ENCODE measurements at places on chromosomes 4 and X.
A peak's percentile ranks its signal among the peaks of the same experiment; 100 is the strongest.

GRCh38 chrX:15366506-15367352 lies 17.5 kb downstream of the VEGFD start:
- no peak for DNase-seq

- DNase-seq, result peak; percentile 54
Measured at GRCh38 chrX:109623997-109624396, 975 bp downstream of the KCNE5 start.

GRCh38 chr4:146333187-146333894 lies 119.0 kb downstream of the REELD1 start:
- no peak for DNase-seq

DNA sequence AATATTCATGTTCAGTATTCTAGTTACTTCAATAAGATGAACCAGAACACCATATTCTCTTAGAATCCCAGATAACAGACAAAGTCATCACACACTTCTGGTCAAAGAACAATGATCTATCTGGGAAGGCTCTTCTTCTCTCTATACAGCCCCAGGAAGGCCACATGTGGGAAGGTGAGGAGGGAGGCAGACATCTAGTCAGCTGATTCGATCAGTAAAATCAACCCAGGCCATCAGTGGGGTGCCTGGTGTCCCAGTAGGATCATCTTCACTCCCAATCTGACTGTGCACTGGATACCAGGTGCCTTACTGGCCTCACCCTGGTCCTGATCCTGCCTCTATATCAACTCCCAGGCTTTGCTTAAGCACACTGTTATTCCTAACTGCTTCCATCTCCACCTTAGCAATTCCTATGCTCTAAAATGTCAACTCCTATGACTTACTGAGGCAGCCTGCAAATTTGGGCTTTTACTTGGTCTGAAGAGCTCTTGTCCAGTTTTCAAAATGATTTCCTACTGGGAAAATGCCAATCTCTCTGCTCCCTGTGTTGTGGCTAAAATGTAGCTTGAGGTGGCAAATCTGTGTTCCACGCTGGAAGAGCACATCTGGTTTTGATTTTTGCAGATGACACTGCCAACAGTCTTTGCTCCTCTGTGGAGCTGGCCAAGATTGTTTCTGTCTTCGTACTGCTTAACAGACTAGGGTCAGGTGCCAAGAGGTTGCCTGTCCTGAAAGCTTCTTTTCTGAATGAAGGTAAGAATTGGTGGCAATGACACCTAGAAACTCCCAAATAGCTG lies 128.7 kb downstream of the MGST2 start:
- peak; percentile 39 for DNase-seq

DNA sequence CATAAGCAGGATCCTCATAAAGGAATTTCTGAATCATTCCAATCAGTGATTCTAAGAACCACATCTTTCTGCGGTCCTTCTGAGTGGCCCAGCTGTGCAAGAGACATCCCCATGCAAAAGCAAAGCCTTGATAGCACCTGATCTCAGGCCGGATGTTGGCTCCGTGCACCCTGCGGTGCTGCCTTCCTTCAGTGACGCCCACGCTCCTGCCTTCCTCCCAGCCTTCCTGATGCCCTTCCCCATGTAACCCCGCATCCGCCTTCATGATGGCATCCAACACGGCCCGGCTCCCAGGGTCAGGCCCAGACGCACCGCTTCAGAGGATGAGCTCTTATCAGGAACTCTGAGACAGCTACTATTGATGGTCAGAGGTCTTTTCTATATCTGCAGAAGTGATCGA lies 20.4 kb upstream of the CYP4V2 start:
- DNase-seq, result no peak

- DNase-seq, result no peak
Measured at GRCh38 chr4:20641976-20642375, 58.3 kb upstream of the PACRGL start.

GRCh38 chrX:10725071-10725470 lies 104.7 kb upstream of the MID1 start:
- DNase-seq, result no peak

- DNase-seq, result no peak
Measured at GRCh38 chrX:47146121-47146935, 1.3 kb downstream of the RBM10 start.

DNA sequence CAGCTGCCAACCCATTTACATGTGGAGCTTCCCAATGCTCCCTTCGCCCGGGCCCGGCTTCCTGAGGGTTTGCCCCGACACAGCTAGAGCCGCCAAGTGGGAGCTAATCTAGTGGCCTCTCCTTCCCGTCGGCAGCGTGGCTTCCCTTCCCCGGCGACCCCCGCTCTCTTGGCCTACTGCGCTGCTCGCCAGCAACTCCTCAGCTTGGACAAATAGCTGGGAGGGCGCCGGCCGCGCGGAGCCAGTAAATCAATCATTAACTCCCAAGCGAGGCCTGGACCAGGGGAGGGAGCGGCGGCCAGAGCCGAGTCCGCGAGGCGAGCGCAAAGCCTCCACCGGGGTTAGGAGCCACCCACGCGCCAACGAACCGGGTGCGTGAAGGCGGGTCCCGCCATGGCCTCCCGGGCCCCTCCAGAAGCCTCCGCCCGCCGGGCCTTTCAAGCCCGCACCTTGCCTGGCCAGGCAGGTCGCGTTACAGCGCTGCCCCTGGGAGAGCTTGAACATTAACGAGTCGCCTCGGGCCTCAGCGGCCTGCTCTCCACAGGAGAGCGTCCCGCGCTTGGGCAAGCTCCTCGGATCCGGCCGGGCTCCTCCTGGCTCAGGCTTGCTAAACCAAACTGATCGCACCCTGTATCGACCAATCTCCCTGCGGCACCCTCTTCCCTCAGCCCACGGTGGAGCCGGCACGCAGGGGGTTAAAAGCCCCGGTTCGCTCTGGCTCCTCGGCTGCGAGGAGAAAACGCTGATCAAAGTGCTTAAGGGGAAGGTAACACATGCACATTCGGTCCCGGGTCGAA lies 10.6 kb upstream of the BCOR start:
- DNase-seq, result peak; percentile 44

GRCh38 chr4:53907772-53908171 lies 156.6 kb downstream of the CHIC2 start:
- DNase-seq, result no peak

- no peak for DNase-seq
Measured at GRCh38 chr4:52202251-52202779, 151.2 kb downstream of the SPATA18 start.

DNA sequence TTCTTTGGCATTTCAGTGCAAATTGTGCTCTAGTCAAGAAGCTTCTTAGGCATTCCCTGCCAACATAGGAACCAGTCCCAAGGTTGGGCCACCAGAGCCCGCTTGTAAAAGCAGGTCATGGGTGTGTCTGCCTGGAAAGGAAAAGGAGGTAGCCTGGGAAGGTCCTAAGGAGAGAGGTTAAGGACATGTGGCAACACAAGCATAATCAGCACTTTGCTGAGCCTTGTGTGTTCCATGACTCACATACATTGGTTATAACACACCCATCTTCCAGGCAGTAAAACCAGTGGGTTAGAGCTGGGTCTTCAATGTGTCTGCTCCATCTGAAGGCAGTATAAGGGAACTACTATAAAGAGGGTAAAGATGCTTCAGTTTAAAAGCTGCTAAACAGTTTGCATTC lies 165.0 kb downstream of the FHIP1A start:
- no peak for DNase-seq

DNA sequence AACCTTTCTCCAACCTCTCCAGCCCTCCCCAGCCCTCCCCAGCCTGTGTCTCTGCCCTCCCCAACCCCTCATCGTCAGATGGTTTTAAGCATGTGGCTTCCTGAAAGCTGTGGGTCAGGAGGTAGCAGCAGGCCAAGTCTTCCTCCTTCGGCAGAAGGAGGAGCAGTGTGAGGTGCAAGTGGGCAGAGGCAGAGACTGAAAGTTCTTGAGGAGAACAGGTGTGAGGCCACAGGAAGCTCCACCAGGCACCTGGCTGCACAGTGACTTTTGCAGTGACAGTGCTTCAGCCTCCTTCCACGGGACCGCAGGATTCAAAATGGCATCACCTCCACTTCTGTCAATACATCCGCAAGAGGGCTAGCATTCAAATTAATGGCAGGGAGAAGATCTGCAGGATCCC lies 203.9 kb upstream of the LEF1 start:
- DNase-seq, result no peak

DNA sequence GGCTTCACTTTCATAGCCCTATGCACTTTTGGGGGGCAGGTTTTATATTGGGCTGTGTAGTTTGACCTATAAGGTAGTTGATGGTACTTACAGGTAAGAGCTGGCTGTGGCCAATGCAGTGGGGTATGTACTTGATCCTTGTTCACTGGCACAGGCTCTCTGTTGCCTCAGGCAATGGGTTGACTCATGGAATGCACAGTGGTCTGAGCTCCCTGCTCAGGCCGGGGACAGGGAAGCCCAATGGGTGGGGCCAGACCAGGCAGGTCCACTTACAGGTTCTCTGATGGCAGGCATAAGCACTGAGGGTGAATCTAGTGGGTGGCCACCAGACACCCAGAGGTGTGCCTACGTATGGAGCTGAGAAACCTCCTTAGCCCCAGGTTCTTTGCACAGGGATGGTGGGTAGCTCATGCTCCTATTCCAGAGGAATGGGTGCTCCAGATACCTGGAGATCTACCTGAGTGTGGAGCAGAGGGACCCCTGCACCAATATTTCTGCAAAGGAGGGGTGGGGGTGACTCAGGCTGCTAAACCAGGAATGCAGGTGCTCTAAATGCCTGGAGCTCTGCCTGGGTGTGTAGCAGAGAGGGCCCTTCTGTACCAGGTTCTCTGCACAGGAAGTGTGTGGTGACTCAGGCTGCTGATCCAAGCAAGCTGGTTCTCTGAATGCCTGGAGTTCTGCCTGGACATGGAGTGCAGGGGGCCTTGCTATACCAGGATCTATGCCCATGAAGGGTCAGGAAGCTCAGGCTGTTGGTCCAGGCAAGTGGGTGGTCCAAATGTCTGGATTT lies 52.3 kb downstream of the IL1RAPL2 start:
- DNase-seq, result no peak

All from right hindlimb (tissue), 1 donor.